Esophagus squamous epithelium (tissue), 5 donors: ENCODE measurements at places on chromosomes 2 and 18. TPM values are rescaled to one million over a fixed set of nuclear protein-coding genes. Genes with fewer than 3 reads are reported as not detected.

The ALK gene
- total RNA-seq, result not detected

The MSH6 gene
- 26.9 TPM for total RNA-seq

The LIMS2 gene
- total RNA-seq, result 6.8 TPM

The ACMSD gene
- total RNA-seq, result not detected

The TMEM214 gene
- 33.0 TPM for total RNA-seq

DNA sequence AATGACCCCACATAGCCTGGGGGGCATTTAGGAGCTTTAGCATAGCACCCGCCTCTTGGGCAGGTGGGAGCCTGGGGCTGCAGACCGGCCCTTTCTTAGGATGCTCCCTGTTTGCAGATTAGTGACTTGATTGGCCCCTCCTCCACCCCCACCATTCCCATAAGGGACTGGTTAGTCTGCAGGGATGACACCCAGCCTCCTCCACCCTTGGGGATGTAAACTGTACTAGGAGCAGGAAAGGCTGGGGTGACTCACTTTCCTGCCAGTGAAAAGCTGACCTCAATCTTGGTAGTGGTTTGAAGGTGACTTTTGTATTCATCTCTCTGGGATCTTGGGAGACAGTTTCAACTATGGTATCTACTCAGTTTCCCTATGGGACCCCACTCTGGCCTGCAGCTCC lies 24.2 kb downstream of the CTIF start:
- no peak for DNase-seq

DNA sequence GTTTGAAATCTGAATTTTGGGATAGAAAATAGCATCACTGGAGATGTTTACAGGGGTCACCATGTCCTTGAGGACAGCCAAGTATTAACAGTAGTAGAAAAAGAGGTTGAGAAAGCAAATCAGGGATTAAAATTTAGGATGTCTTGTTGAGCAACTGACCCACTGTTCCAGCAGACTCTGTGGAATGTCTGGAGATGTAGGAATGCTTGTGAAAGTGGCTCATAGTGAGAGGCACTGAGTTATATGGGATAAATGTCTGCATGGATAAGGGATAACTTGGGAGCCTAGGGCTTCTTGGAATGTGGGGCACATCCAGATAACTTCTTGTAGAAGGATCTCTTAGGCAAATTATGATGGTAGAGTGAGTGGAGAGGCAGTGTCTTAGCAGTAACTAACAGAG lies 495.0 kb downstream of the TMX3 start:
- DNase-seq, result no peak

DNA sequence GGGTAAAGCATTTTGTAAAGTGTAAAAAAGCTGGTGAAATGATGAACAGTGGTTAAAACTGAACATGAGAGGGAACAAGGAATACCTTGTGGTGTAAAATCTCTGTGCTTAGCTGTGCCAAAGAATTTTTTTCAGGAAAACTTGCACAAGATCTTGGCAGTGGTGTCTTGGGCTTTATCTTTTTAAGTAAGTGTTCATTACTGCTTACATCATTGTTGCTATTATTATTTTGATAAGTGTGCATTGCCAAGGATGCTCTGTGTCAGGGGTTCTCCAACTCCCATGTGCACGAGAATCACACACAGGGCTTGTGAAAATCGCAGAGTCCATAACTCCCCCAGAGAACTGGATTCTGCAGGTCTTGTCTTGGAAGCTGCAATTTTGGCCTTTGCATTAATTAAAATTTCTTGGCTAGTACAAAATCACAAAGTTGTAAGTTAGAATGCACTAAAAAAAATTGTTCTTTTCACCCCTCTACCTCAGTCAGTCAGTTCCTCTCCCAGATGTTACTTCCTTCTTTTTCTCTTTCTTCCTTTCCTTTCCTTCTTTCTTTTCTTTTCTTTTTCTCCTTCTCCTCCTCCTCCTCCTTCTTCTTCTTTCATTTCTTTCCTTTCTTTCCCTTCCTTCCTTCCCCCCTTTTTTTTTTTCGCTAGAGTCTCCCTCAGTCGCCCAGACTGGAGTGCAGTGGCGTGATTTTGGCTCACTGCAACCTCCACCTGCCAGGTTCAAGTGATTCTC lies 37.8 kb downstream of the GATA6 start:
- DNase-seq, result no peak

DNA sequence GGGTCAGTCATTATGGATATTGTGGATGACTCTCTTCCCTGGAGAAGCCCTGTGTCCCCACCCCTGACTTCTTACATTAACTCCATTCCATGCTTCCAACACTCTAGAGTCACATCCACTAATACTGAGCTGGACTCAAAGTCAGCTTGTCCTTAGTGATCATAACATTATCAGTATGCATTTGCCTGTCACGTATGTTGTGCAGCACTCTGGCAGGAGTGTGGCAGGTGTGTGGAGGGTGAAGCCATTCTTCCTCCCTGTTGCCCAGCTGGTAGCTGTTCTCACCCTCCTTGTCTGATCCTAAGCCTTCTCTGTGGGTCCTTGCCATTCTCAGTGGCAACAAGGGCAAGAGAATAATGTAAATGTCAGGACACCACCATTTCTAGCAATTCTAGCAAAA lies 334.1 kb upstream of the RAB6C start:
- no peak for DNase-seq

- no peak for DNase-seq
Observed at GRCh38 chr2:144592500-144593256, 72.8 kb upstream of the ZEB2 start.

GRCh38 chr2:4219571-4219970 lies 516.2 kb downstream of the DCDC2C start:
- DNase-seq, result no peak

DNA sequence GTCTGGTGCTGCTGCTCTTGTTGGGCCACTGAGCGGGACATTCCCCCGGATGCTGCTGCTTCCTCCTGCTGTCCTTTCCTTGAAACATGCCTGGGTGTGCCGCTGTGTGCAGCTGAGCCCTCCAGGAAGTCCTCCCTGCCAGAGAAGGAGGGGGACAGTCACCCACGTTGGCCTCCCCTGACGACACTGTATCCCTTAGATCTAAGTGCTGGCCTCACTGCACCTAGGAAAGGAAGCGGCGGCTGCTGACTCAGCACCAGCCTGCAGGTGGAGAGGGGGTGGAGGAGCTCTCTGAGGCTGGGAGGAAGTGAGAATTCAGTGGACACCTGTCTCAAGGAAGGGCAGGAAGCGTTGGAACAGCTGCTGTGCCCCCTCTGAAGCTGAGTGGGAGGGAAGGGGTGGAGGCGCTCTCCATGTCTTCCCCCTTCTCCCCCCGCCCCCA lies 239.8 kb downstream of the HAUS1 start:
- DNase-seq, result no peak

DNA sequence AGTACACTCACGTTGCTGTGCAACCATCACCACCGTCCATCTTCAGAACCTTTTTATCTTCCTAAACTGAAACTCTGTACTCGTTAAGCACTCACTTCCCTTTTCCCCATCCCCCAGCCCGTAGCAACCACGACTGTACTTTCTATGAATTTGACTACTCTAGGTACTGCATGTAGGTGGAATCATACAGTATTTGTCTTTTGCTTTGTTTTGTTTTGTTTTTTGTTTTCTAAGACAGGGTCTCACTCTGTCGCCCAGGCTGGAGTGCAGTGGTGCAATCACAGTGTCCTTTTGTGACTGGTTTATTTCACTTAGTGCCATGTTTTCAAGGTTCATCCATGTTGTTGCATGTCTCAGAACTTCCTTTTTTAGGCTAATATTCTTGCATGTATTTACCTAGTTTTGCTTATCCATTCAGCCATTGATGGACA lies 7.0 kb upstream of the TYMS start:
- DNase-seq, result no peak

DNA sequence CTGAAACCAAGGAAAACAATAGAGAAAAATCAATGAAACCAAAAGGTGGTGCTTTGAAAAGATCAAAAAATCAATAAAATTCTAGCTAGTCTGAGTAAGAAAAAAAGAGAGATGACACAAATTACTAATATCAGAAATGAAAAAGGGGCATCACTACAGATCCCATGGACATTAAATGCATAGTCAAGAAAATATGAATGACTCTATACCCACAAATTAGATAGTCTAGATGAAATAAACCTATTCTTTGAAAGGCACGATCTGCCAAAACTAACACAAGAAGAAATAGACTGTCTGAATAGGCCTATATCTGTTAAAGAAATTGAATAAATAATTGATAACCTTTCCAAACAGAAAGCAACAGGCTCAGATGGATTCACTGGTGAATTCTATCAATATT lies 15.2 kb upstream of the DSG3 start:
- no peak for DNase-seq

- no peak for DNase-seq
Observed at GRCh38 chr18:48815179-48815515, 135.6 kb downstream of the SMAD7 start.

DNA sequence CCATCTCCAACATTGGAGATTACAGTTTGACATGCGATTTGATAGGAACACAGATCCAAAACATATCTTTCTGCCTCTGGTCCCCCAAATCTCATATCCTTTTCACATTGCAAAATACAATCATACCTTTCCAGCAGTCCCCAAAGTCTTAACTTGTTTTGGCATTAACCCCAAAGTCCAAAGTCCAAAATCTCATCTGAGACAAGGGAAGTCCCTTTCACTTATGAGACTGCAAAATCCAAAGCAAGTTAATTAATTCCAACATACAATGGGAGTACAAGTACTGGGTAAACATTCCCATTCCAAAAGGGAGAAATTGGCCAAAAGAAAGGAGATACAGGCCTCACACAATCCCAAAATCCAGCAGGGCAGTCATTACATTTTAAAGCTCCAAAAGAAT lies 265.4 kb downstream of the GULP1 start:
- no peak for DNase-seq

GRCh38 chr18:46461993-46462392 lies 195.0 kb downstream of the LOXHD1 start:
- DNase-seq, result no peak

DNA sequence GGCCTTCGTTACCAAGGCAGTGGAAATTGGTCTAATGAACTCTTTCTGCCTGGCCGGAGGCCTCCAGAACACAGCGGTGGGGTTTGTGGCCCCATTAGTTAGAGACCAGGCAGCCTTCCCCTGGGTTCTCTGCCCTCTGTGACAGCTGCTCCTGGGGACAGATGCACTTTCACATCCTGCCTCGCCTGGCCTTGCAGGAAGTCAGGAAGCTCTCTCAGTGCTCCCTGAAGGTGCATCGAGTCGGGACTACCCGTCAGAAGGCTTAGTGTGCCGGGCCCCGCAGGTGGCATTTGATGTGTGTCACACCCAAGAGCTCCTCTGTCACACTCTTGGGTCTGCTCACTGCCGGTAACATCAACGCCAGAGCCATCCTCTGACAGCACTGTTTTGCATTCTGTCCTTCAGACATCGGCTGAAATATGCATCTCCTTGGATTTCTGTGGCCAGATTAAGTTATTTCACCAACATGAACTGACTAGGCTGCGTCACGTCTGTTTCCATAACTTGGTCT lies 158.3 kb downstream of the LDLRAD4 start:
- DNase-seq, result no peak

- DNase-seq, result no peak
Observed at GRCh38 chr2:18966131-18966530, 376.8 kb upstream of the NT5C1B start.

- no peak for DNase-seq
Observed at GRCh38 chr2:127261804-127262406, 32.0 kb downstream of the ERCC3 start.

- DNase-seq, result no peak
Observed at GRCh38 chr2:63040586-63040985, 10.0 kb upstream of the OTX1 start.

DNA sequence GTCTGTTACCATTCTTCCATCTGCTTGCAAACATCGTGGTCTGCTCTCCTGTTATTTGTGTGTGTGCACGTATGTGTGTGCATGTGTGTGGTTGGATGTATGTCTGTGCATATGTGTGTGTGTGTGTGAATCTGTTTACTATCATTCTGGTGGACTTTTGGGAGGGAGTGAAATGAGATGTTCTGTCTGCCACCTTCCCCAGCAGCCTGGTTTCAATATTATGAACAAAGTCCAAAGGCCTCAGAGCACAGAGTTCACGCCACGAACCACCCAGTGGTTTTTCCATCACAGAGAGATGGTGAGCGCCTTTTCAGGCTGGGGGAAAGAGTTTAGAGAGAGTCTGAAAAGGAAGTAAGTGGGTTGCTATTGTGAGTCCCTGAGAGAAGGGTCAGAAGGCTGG lies 67.1 kb upstream of the YWHAQ start:
- DNase-seq, result no peak

GRCh38 chr2:113251118-113251517 lies 27.6 kb downstream of the PAX8 start:
- DNase-seq, result no peak

GRCh38 chr18:610214-610928 lies 13.6 kb downstream of the CLUL1 start:
- no peak for DNase-seq

DNA sequence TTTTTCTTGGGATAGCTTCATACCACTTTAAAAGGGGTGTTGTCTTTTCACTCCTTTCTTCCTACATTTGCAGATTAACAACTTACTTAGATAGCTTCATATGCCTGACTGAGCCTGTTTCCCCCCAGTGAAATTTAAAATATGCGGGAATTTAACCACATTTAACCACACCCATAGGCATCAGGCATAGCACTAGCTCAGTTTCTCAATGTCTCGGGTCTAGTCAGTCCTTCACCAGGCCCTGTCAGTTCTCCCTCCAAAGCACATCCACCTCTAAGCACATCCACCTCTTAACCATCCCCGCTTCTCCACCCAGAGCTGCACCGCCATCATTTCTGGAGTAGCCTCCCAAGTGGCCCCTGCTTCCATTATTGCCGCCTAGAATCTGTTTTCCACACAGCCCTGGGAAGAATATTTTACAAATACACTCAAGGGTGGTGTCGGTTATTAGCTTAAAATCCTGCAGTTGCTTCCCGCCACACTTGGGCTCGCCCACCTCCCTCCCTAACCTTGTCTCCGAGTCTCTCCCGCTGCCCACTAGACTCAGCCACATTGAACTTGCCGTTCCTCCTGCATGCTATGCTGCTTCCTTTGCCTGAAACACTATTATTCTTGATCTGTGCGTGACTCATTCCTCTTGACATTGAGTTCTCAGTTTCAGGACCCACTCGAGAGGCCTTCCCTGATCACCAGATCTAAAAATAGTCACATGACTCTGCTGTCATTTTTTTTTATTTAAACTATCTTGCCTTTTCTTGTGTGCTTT lies 68.3 kb downstream of the SPTBN1 start:
- DNase-seq, result no peak

DNA sequence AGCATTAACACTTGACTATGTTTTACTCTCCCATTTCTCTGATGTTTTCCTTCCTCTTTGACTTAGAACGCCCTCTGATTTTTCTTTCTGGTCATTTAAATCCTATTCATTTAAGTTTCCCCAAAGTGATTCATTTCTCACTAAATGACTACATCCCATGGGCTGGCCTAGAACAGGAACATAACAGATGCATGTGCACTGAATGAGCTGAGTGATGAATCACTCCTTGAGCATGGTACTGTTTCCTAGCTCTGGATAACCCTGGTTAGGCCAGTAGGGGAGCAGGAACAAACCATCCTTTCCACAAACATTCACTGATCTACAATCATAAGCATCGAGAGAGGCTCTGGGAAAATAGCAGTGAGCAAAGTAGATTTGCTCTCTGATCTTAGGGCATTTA lies 221.9 kb upstream of the SETBP1 start:
- DNase-seq, result no peak

DNA sequence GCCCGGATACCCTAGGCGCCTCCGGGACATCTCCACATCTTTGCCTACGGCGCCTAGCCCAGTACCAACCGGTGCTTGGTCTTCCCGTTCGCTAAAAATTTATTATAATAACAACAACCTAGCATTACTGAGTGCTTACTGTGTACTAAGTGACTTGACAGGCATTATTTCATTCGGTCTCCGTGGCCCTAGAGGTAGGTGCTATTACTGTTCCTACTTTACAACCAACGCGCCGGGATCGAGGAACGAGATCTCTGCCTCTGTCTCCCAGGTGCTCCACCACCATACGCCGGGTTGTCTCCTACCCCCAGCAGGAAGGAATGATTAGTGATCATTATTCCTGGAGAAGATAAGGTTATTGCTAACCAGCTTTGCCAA lies 657 bp upstream of the BIN1 start:
- DNase-seq, result no peak
